ENCODE measurements at places on chromosomes 2 and 18.

- DNase-seq = no peak
Measured at GRCh38 chr2:201250741-201251140, 9.6 kb upstream of the CASP8 start.

DNA sequence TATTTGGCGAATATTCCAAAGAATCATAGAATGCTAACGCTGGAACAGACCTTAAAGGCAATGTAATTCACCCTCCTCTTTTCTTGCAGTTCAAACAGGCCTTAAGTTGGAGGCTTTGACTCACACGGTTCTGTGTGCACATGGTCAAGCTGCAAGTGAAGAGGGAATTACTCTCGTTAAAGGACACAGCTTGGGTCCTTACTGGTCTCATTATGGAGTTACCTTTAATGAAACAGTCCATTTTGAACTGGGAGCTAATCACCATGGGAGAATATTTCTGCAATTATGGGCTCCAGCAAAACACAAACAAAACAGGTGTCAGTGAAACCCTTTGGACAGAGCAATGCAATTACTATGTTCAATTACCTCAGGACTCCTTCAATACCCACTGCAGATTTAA lies 135.5 kb downstream of the GAREM1 start:
- DNase-seq = no peak

GRCh38 chr2:227117027-227117426 lies 47.0 kb downstream of the COL4A4 start:
- DNase-seq = no peak

DNA sequence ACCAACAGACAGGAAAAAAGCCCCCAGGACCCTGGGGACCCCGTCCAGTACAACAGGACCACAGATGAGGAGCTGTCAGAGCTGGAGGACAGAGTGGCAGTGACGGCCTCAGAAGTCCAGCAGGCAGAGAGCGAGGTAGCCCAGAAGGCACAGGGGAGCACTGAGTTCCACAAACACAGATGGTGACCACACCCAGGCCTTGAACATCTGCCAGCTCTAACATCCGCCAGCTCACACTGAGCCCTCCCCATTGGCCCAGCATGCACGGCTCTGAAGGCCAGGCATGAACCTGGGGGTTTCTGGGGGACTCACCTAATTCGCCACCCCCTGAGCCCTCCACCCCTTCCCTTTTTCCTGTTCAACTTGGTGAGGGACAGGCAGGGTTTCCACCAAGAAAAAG lies 25.6 kb upstream of the PRLH start:
- DNase-seq = no peak

GRCh38 chr18:41992066-41992465 lies 37.0 kb downstream of the PIK3C3 start:
- no peak for DNase-seq

- no peak for DNase-seq
Measured at GRCh38 chr2:140491876-140492275, 1638.9 kb downstream of the LRP1B start.

- DNase-seq = peak; percentile 40
Measured at GRCh38 chr2:112614201-112614840, 29.9 kb downstream of the CHCHD5 start.

DNA sequence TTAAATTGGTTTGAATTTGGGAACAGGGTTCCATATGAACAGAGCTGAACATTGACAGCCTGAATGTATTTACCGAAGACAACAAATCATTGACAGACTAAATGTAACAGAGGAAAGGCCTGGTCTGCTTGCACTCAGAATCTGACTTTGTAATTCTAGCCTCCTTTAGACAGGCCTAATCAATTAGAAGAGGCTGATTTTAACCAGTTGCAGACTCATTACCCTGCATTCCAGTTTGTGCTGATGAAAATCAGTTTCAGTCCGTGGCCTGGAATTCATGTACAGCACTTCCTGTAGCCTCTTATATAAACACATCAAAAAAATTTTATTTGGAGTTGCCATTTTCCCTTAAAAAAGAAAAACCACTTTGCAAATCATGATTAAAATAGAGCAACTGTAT lies 93.1 kb upstream of the ZFP36L2 start:
- DNase-seq = no peak

DNA sequence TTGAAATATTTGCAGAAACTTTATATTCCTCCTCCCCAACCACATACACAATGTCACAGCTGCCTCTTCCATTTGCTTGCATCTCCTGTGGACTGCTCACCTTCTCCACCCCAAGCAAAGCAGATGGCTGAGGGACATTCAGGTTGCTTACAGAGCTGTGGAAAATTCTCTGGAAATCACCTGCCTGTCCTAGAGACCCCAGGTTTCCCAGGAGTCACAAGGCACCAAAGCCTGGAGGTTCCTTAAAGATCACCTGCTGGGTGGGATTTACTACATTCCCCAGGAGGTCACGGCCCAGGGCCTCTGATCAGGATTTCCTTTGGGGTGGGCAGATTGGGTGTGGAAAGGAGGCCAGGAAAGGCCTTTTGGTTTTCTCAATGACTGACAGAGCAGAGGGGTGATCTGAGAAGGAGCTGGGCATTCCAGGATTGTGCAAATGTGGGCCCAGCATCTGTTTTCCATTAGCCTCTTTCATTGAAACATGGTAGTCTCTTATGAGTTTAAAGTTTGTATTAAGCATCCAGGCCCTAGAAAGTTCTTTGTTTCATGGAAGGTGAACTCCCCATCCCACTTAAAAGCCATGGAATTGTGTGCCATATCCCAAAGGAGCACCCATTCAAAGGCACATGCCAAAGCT lies 410.7 kb upstream of the TNP1 start:
- DNase-seq = no peak

DNA sequence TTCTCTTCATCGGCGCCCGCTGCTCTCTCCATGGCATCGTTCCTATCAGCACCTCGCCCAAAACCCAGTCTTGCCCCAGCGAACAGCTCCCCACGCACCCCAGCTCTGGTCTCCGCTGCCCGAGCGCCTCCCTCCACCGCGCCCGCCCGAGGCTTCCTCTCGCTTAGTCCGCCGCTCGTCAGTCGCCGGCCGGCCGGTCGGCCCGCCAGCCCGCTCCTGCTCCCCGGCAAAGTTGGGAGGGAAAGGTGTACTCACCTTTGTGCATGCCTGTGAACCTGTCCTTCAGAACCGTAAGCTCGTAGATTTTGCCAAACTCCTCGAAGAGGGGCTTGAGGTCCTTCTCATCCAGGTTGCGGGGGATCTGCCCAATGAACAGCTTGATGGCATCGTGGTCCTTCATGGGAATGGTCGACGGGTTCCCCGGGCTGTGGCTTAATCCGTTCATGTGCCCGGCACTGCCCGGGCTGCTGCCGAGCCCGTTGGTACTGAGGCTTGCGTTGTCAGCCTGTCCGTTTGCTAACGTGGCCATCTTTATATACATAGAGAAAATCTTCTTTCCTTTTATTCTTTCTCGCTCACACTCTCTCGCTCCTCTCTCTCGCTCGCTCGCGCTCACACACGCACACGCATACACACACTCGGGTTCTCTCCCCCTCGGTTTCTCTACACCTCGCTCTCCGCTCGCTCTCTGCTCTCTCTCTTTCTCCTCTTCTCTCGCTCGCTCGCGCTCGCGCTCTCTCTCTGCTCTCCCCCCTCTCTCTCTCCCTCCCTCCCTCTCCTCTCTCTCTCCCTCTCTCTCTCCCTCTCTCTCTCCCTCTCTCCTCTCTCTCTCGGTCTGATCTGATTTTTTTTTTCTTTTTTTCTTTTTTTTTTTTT lies at the start of gene CELF4:
TSS of gene CELF4 (minus strand) at position 698 of the 876 bp plus-strand sequence.
- DNase-seq = no peak

GRCh38 chr2:42777883-42778805 lies 14.2 kb upstream of the OXER1 start:
- no peak for DNase-seq

- no peak for DNase-seq
Measured at GRCh38 chr2:173750353-173750801, 214.8 kb downstream of the SP3 start.

GRCh38 chr2:174365571-174365970 lies 30.0 kb upstream of the SCRN3 start:
- DNase-seq = no peak

GRCh38 chr18:34880403-34880802 lies 160.8 kb upstream of the MAPRE2 start:
- DNase-seq = no peak

DNA sequence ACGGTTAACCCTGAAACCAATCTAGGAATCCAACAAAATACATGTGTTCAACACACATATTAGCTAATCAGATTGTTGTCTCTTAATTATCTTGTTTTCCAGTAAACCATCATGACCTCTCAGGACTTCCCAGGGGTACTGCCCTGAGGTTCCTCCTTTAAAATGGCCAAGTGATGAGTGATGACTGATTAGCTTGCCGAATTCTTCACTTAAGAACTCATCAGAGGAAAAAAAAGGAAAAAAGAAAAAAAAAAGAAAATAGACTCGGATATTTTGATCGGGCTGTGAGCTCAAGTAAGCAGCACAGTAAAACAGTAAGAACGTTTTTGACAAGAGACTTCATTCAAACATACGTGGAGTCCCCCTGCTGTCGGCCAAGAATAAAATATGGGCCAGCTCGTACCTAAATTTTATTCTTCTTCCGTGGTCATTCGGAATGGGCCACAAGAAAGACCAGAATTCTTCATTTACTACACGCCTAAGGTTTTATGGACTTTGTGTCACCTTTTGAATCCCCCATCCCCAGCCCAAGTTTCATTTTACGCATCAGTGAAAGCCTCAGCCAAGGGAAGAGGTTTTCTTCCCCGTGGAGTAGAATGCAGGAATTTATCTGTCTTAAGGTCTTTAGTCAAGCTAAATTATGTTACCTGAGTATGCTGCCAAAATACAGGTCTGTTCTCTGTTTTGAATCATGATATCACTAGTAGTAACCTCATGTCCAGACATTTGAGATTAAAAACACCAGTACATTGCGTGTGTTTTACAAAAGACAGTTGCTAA lies 40.5 kb downstream of the COLEC12 start:
- DNase-seq = no peak

DNA sequence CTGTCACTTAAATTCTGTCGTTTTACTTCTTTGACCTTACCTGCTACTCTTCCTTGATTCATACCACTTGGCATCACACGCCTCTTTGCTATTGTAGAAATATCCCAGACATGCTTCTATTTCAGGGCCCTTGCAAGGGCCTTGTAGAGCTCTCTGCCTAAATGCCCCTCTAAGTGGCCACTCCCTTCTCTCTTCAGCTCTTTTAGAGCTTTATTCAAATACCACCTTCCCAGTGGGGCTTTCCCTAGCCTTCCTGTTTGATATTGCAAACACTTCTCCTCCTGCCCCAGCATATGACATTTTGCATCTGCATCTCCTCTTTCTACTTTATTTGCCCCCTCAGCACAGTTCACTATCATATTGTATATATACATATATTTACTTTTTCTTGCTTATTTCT lies 54.0 kb downstream of the PELI1 start:
- no peak for DNase-seq

DNA sequence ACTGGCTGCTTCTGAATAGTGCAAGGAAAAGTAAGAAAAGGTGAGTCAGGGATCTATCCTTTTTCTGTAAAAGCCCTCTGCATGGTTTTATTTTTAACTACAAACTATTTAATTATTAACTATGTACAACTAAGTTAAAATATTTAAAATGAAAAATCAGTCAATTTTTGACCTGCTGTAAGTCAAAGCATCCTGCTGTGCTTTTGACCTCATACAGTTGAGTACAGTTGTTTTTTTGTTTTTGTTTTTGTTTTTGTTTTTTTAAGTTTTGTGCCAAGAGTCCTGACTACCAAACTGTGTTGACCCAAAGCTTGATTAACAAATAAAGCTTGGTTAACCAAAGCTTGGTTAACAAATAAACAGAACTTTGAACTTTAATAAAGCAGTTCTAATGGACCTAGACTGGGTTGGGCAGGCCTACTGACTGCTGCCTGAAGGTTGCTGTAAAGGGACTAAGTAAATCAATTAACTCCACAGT lies at the start of gene ACMSD:
TSS of gene ACMSD (plus strand) at position 474 of the 478 bp plus-strand sequence. CDS start 67 bp downstream, outside the sequence.
- DNase-seq = no peak

DNA sequence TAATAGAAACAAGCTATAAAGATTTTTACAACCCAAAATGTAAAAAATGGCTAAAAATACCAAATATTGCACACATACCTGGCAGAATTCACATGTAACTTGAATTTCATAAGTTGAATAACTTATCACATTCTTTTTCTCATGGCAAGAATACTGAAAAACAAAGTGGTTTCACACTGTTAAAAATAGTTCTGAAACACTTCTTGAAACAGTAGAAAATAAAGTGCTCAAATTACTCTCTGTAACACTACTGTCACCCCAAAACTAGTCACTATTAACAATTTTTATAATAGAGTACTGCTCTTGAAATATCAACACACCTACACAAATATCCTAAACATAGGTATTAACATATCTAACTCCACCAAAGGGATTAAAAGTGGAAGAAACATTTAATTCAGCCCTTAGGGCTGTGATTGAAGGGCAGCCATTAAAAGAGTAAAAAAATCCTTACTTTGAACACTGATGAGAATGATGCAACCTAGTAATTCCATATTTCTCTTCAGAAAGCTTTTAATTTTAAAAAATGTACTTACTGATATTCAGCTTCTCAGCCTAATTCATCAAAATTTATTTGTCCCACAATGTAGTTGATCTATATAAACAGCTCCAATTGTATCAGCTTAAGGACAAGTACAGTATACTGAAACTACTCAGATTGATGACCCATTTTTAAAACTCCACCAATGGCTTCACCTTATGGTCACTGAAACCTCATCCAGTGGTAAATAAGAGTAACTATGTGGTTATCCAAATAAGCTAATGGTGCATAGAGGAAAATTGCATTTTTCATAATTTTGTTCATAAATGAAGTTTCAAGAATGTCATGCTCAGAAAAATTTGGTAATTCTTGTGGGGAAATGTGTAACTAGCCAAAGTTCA lies 31.4 kb downstream of the ATF2 start:
- DNase-seq = no peak

- DNase-seq = no peak
Measured at GRCh38 chr18:59861963-59862819, 37.6 kb upstream of the PMAIP1 start.

DNA sequence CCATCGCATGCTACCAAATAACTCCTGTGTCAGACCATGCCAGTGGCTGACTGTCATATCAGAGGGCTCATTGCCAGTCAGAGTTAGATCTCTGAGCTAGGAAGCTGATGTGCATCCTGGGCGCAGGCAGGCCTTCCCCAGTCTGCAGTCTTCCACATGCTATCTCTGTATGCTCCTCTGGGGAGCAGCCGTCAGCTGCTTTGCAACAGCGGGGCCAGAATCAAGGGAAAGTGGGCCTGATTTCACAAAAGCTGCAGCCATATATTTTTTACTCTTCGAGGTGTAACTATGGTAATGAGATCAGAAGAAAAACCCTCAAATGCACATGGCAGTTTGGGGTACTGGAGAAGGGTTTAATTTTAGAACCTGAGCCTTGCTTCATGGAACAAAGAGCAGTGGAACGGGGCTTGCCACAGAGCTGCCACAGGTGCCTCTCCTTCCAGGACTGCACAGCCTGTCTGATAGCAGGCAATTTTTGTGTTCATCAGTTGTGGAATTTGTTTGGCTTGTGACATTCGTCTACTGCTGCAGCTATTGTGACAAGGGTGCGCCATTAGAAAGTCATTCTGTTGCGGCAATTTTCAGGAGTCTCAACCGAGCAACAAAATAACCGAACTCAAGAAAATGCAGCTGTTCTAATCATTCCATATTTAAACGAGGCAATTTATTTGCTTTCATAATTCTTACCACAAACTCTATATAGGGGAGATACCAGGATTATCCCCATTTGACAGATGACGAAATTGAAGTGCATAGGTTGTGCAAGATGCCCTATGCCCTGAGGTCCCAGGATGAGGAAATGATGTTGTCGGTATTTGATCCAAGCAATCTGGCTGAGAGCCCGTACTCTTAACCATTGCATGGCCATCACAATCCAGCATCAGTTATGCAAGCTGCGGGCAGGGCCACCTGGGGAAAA lies 109.6 kb upstream of the CYRIA start:
- no peak for DNase-seq
